Choroid plexus epithelial cell (primary cell): ENCODE measurements at places on chromosomes 12 and 14.

GRCh38 chr12:18837505-18837904 lies 99.6 kb downstream of the CAPZA3 start:
- DNase-seq: peak; percentile 13

GRCh38 chr12:107929436-107929835 lies 154.9 kb downstream of the ASCL4 start:
- DNase-seq: peak; percentile 34

GRCh38 chr14:79021766-79022165 lies 851.6 kb downstream of the NRXN3 start:
- DNase-seq: peak; percentile 21

DNA sequence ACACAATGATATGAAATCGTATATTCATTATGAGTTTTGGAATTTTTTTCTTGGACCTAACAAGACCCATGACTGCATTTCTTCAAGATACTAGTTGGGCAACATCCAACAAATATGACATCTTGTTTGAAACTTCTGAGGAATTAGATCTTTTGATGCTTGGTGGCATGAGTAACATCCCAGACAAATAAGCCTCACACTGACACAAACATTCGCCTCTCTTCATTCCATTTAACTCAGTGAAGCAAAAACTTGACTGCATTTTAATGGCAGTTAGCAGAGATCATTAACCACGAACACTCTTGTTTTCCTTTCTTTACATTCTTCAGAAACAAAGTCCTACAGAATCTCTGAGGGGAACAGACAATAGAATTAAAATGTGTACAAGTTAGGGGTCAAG lies 758.3 kb downstream of the C12orf50 start:
- DNase-seq: peak; percentile 86

- DNase-seq: peak; percentile 94
Measured at GRCh38 chr12:80580254-80580653, 127.2 kb upstream of the MYF6 start.

DNA sequence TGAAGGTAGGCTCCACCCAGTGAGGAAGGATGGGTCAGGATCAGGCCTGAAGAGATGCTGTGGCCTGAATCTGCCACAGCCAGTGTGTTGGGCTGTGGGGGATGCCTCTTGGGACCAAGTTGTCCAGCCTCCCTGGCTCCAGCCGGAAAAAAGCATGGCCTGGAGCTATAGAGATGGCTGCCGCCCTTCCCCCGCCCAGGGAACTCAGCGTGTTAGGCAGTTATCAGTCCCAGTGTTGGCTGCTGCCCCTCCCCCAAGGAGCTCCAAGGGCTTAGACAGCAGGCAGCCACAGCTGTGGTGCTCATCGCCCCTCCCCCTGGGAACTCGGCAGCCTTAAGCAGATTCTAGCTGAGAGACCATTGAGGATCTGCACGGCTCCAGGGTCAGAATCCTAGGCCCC lies 158.0 kb downstream of the CAPZA3 start:
- no peak for DNase-seq

DNA sequence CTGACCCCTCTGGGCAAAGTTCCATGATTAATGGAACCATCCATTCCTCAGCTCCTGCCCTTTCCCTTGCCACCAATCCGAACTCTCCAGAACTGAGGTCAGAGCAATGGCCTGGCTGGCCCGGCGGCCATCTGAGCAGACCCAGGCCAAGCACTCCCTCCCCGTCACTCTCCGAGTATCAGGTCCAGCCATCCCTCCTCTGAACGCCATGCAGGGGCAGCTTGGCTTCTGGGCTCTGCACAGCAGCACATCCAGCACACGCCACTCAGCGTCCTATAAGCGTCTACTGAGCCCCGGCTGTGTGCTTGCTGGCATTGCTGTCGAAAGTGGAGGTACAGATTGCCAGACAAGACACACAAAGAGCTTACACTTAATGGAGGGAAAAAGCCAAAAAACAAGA lies 34.3 kb upstream of the VWF start:
- no peak for DNase-seq

DNA sequence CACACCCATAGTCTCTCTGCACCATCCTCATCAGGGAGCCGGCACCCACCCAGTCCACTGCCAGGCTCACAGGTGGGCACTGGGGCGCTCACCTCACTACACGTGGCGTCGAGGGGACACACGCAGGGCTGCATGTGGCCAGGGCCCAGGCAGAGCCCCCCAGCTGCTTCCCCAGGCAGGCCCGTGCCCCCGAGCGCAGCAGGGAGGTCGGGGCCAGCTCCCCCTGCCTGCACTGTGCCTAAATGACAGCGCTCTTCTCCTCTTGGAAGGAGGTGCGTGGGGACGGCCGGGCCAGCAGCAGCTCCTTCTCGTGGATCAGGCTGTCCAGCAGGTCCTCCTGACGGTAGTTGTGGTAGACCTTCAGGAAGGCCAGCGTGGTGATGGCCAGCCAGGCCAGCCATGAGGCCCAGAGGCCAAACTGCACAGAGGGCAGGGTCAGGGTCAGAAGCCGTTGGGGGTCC lies 11.3 kb downstream of the TMEM179 start:
- DNase-seq: no peak

DNA sequence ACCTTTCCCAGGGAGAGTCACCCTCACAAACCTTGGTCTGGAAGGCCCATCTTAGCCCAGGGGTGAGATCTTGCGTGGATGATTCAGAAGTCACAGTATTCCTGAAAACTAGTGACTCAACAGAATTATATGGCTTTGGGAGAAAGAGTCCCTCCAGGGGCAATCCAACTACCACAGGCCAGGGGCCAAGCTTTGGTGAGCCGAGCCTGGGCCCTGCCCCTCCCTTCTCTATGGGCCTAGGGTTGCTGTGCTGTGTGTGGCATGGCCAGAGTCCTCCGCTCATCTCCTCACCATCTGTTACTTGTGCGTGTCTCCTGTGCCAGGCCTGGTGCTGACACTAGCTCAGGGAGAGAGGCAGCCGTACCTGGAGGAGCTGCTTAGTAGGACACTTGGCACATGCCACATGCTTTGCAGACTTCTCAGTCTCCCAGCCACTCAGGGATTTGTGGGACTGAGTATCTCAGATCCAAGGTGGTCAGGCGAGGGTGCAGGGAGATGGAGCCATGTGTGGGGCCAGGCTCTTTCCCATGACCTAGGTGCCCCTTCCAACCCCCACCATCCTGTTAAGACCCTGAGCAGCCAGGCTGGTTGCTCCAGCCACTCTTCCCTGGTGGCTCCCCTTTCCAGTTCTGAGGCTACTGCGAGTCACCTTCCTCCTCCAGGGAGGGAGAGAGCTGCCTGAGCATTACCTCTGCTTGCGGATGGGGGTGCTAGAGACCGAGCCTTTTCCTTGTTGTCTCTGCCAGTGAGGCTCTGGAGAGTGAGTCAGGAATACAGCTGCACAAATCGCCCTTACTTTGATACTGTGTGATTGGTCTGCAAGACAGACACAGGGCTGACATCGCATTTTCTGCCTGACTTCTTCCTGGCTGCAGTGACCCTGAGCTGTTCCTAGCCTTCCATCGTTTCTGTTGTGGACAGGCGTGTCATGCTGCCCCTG lies 94.1 kb downstream of the SLC25A47 start:
- DNase-seq: peak; percentile 96

DNA sequence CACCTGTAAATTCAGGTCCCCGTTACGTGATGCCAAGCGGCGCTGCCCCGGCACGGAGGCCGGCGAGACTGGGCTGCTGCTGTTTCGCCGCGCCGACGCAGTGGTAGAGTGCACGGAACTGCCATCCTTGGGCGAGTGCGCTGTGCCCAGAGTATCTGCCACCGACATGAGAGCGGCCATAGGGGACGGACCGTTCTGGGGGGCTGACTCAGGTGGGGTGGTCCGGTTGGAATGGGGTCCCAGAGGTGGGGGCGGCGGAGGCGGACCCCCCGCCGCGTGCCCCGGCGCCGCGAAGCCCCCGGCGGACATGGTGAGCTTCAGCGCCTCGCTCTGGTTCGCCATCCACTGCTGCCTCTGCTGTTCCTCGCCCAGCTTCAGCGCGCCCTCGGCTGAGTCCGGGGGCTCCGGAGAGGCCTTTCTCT lies 2.8 kb downstream of the IRF2BPL start:
- no peak for DNase-seq

GRCh38 chr12:93164103-93164880 lies 213.4 kb upstream of the NUDT4 start:
- no peak for DNase-seq

GRCh38 chr14:51248016-51248987 lies 8.3 kb downstream of the TMX1 start:
- no peak for DNase-seq

DNA sequence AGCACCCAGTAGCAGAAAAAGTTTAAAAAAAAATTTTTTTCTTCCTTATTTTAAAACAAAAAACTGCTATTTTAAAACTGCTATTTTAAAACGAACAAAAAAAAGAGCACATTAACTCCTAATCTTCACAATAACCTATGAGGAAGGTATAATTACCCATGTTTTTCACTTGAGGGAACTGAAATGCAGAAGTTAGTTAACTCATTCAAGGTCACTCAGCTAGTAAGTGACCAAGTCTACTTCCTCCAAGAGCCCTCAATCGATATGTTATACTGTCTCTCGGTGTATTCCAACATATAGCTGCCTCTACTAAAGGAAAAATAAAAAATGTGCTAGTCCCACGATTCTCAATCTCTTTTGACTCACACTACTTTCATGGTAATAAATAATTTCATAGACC lies 7.8 kb downstream of the RPAP3 start:
- DNase-seq: no peak

GRCh38 chr12:131994589-131994988 lies 44.8 kb downstream of the EP400 start:
- no peak for DNase-seq

DNA sequence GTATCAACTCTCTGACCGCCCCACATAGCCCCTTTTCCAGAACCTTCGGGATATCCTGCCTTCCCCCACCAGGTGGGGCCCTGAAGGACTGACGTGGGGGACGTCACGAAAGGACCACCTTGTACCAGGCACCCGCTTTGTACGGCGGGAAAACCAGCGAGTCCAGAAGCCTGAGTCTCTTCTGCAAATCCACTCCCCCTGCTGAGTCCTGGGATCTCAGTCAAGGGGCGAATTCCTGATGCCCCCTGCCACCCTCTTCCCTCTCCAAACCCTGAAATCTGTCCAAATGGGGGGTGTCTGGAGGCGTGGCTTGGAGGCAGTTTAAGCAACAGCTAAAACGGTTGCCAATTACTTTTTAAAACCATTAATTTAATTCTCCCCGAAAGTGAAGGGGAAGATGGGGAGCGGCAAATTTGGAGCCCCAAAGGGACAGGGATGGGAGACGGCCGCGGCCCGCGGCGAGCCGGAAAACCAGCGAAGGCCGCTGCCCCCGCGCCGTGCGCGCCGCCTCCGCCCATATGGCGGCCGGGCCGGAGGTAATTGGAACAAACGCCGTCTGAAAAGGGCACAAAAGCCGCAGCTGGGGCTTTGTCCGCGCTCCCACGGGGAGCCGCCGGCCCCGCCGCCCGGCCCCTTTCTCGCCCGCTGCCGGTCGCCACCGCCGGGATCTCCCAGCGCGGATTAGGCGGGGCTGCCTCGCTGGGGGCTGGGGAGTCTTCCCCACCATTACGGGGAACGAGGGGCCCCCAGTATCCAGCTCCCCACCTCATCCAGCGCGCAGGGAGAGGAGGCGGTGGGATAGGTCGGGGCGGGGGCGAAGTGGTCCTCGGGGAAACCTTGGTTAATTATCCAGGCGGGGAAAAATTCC lies 6.6 kb downstream of the LHX5 start:
- no peak for DNase-seq

DNA sequence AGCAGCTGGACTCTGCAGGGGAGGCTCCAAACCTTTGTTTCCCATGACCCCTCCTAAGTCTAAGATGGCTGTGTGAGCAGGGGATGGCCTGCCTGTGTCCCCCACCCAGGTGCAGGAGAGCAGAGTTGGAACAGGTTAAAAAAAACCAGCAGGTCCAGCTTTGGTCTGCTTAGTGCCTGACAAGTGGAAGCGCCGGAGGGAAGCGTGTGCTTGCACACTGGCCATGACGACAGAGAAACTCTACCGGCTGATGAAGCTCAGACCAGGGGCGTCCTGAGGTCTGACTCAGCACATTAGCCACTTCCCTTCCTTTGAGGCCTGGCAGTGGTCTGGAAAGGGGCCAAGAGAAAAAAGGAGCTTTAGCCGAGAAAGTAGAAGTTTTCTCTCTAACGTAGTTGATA lies 280.1 kb downstream of the VRK1 start:
- DNase-seq: peak; percentile 10

DNA sequence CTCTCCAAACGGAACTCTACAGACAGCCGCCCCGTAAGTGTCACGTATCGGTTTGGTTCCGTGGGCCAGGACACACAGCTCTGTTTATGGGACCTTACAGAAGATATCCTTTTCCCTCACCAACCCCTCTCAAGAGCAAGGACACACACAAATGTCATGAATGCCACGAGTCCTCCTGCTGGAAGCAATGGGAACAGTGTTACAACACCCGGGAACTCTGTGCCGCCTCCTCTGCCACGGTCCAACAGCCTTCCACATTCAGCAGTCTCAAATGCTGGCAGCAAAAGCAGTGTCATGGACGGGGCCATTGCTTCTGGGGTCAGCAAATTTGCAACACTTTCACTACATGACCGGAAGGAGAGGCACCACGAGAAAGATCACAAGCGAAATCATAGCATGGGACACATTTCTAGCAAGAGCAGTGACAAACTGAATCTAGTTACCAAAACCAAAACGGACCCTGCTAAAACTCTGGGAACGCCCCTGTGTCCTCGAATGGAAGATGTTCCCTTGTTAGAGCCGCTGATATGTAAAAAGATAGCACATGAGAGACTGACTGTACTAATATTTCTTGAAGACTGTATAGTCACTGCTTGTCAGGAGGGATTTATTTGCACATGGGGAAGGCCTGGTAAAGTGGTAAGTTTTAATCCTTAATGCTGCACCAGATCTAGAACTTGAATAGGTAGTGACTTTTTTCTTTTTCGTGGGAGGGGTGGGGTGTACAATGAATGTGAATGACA lies 69.7 kb downstream of the WDR20 start:
- peak; percentile 46 for DNase-seq

- peak; percentile 74 for DNase-seq
Measured at GRCh38 chr12:15336768-15337553, 14.7 kb downstream of the PTPRO start.

- no peak for DNase-seq
Measured at GRCh38 chr12:120262852-120263747, 2.4 kb downstream of the PXN start.

DNA sequence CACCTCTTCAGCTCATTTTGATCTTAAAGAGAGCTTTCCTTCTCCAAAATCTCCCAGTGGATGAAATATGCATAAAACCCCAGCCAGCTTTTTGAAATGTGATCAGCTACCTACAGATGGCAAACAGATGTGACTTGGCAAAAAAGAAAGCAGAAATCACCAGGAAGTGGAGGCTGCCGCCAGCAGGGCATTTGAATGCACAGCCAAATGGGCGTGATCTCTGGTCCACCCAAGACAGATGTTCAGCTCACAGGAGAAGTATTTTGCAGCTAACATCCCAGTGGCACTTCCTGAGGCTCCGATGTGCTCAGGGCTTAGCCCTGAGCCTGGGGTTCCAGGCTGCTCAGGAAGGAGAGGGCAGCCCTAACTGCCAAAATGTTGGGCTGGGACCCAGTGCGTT lies 78.3 kb downstream of the LGMN start:
- peak; percentile 74 for DNase-seq

- no peak for DNase-seq
Measured at GRCh38 chr14:31677630-31678029, 116.4 kb downstream of the NUBPL start.
